ENCODE measurements at places on chromosomes 7 and 10. TPM values are rescaled to one million over a fixed set of nuclear protein-coding genes. Genes with fewer than 3 reads are reported as not detected.

- no peak for DNase-seq
These were observed 82.9 kb downstream of the HYCC1 start for GRCh38 chr7:22931011-22931410.

- DNase-seq, result no peak
These were observed 45.2 kb downstream of the PARP12 start for GRCh38 chr7:140017543-140017942.

- DNase-seq, result no peak
These were observed 96.4 kb downstream of the CUL2 start for GRCh38 chr10:34993782-34994181.

DNA sequence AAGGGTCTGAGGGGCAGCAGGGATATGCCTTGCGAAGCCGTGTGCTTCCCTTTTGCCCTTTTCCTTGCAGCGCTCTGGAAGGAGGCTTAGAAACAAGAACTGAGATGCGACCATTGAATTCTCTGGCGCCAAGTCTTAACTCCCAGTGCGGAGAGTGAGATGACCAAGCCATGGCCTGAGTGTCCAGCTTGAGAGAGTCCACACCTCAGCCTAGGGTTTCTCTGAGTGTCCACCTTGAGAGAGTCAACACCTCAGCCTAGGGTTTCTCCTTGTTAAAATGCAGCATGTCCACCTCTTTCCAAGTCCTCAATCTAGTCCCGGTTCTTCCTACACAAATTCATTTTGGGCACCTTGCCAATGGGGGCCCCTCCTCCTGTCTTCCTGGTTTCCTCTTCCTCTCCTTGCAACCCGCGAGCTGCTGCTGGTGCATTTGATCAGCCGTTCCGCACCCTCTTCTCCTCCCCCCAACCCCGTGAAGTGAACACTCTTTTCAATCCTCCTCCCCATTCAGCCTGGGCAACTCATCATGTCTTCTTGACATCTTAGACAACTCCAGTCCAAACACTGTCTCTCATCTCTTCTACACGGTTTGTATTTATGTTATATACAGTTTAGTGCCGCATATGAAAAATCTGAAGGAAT is 178.2 kb upstream of the PITRM1 start:
- no peak for DNase-seq

DNA sequence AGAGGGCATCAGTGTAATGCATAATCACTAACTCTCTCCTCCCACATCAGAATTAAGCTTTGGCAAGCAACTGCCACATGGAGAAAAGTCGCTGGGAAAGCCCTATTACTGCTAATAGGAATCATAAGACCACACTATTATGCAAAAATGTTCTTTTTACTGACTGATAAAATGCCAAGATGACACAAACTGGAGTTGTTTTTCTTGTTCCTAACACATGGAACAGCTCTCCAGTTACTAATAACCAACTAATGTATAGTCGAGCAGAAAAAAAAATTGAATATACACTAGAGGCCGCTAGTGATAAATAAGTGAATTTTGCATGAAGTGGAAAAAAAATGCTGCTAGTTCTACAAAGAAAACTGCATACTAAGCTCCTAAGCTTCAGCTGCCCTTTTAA is 165.6 kb downstream of the TPK1 start:
- peak; percentile 4 for DNase-seq

DNA sequence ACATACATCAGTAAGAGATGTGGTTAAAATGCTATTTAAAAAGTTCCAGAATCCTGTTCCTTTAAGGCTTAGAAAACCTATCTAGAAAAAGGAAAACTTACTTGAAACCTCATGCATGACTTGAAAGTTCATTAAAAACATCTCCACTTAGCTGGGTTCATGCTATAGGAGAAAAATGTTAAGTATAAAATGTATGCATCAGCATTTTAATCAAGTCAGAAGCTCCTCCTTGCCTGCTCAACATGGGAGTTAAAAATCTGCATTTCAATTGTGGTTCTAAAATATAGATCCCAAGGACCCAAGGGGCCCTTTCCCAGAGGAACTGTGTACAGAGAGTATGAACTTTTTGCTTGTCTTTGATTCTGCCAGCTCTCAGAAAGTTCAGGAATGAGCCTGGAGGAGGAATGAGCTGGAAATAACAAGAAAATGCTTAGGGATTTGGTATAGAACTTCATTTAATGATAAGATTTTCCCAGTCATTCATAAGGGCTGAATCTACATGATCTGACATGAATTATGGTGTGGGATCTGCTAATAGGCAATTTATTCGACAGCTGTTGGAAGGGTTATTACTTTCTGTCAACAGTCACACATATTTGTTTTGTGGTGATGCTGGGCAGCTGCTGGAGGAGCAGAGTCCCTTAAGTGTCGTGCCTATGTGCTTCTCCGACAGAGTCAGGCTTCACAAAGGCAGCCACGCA is 85.6 kb upstream of the MTPN start:
- no peak for DNase-seq

DNA sequence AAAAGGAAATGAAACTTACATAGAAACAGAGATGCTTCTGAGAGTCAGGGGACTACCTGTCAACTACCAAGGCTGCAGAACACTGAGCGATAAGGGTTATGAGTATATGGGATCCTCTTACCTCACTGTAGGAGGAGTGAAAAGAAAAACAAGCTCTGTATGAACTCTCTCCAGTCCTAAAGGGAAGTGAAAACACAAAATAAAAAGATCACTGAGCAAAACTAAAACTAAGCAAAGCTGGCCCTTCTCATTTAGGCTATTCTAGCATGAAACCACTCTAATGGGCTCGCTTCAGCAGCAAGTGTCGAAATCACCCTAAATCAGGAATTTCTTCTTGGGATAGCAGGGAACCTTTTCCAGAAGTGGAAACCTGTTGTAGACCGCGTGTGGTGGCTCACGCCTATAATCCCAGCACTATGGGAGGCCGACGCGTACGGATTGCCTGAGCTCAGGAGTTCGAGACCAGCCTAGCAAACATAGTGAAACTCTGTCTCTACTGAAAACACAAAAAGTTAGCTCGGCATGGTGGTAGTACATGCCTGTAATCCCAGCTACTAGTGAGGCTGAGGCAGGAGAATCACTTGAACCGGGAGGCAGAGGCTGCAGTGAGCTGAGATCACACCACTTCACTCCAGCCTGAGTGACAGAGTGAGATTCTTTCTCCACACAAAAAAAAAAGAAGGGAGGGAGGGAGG is 27.0 kb downstream of the DCLRE1C start:
- DNase-seq, result no peak

ANKRD7 gene
- not detected for total RNA-seq

MUC3A gene
- 0.24 TPM for total RNA-seq

UCN3 gene
- total RNA-seq, result not detected
